ENCODE measurements at places on chromosomes 11 and 22.

DNA sequence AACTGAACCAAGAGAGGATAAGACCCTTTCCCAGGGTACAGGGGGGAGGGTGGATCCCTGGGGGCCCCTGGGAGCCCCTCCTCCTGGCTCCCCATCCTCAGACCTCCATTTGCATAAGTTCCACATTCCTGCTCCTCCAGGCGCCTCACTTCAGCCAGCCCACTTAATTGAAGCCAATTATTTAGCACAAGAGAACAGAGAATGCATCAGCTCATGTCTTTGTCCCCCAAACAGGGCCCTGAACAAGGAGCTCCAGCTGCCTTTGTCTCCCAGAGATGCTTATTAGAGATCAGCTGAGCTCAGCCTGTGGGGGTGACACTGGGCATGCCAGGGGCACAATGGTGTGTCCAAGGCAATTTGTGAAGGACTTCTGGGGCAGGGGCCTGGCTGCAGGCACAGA lies 89.9 kb upstream of the PRDM11 start:
- DNase-seq: no peak

DNA sequence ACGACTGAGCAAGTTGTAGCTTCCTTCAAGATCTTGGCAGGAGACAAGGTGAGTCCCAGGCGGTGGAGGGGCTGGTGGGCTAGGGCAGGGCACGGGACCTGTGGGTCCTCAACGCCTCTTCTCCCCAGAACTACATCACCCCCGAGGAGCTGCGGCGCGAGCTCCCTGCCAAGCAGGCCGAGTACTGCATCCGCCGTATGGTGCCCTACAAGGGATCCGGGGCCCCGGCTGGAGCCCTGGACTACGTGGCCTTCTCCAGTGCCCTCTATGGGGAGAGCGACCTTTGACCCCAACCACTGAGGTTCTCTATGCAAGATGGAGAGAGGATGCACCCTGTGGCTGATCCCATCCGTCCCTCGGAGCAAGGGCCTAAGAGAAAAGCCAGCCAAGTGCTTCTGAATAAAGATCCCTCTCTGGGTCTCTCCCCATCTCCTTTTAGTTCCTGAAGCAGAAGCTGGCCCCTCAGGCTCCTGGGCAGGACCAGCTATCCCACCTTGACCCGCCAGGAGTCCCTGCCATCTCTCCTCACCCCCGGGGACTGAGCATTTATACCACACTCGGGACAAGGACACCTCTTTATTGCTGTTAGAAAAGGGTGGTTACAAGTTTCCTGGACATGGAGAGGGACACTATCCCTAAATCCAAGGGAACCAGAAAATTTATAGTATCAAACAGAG lies 5.4 kb downstream of the CTSF start:
- DNase-seq: no peak

DNA sequence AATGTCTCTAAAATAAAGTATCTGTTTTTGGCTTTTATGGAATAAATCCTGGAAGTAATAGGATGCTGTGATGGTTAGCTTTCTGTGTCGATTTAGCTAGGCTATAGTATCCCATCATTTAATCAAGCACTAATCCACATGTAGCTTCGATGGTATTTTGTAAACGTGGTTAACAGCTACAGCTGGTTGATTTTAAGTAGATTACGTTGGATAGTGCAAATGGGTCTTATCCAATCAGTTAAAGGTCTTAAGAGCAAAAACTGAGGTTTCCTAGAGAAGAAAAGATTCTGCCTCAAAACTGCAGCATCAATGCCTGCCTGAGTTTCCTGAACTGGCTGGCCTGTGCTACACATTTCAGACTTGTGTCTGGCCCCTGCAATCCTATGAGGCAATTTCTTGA lies 314.2 kb upstream of the SORL1-AS1 start:
- DNase-seq: no peak

DNA sequence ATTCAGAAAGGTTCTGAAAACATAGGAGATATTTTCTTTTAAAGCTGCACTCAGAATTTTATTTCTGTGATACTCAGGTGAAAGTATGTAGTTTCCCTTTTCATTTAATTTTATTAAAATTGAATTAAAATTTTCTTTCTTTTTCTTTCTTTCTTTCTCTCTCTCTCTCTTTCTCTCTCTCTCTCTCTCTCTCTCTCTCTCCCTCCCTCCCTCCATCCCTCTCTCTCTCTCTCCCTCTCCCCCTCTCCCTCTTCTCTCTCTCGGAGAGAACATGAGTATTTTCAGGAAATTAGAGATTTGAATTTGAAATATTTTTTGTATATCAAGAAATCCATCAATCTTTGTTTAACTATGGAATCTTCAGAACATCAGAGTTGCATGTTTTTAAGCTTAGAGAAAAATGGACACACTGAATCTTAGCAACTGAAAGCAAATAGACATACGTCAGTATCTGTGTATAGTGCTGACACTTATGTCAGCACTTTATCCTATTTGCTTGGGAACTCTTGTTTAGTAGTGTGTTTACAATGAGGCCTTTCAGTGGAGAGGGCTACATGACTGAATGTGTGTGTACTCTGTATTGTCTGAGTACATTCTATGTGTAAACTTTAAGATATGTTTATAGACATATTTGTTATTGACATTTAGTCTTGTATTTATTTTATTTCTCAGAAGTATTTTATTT lies 44.5 kb downstream of the PDE3B start:
- no peak for DNase-seq

DNA sequence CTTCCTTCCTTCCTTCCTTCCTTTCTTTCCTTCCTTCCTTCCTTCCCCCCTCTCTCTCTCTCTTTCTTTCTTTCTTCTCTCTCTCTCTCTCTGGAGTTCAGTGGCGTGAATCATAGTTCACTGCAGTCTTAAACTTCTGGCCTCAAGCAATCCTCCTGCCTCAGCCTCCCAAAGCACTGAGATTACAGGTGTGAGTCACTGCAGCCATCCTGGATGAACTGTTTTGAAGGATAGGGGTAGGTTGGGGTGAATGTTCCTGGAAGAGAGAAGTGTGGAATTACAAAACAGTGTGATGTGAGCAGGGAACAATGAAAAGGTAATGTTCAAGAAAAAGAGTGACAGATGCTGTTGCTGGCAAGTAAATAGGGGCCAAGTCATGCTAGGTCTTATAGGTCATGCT lies 12.4 kb upstream of the PLET1 start:
- DNase-seq: no peak

DNA sequence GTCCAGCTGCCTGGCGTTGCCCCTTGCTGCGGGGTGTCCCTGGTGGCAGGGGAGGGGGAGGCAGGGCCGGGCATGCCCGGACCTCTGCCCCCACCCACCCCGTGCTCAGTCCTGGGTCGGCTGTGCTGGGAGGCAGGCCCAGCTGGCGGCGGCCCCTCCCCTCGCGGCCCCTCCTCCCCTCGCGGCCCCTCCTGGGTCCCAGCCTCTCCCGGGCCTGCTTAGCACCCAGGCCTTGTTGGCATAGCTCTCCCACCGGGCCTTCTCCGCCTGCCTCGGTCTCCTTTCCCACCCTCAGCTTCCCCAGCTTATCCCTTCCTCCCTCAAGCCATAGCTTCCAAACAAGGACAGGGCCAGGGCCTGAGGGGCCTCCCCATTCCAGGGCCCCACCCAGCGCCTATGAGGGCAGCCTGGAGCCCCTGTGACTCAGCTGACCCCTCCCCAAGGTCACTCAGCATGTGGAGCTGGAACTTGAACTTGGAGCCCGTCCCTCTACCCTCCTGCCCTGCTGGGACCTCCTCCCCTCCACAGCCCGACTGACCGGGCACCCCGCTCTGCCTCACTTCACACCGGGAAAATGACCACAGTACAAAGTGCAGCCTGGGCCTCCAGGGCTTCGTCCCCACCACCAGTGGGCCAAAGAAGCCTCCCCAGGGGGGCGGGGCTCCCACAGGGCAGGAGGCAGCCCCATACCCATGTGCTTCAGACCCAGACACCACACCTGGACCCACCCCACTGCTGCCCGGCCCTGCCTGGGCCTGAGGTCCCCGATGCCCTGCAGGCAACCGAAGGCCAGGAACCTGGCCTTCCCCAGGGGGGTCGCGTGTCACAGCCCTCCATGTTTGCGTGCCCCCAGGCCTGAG lies 1.2 kb downstream of the EPS8L2 start:
- no peak for DNase-seq

GRCh38 chr22:20868025-20868962 lies 9.5 kb downstream of the SNAP29 start:
- DNase-seq: no peak

DNA sequence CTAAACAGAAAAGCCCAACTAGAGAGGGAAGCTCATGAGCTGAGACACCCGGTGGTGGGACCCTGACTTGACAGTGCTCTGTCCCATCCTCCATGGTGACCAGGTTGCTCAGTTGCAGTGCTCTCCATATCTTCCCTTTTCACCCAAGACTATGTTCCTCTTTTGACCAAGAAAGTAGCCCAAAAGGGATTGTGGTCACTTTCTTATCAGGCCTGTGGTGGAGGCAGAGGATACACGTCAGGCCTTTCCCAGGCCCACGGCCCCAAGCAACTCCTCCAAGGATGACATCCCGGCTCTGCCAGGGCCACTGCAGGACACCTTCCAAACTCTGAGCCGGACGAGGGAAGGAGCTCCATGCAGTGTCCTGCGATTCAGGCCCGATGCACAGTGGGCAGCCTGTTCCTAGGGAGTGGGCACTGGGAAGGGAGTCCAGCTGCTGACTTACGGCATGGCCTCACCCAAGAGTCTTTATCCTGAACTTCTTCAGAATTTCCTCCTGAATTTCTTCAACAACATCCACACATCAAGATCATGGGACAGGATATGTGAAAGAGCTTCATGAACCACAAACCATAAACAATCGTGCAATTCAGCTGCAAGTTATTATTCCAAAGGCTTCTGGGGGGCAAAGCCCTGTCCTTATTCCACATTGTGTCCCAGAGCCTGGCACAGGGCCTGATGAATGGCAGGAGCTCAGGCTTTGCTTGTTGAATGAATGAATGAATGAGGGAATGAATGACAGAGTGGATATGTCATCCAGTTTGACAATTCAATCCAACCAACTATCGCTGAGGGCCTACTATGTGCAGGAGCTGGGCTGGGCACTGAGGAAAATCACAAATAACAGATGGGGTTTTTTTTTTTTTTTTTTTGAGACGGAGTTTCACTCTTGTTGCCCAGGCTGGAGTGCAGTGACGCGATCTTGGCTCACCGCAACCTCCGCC lies 36.0 kb upstream of the MYH9 start:
- DNase-seq: no peak

- no peak for DNase-seq
Measured at GRCh38 chr22:48692734-48693376, 1134.8 kb downstream of the BRD1 start.

- DNase-seq: no peak
Measured at GRCh38 chr11:73384531-73384871, 8.3 kb downstream of the RELT start.

DNA sequence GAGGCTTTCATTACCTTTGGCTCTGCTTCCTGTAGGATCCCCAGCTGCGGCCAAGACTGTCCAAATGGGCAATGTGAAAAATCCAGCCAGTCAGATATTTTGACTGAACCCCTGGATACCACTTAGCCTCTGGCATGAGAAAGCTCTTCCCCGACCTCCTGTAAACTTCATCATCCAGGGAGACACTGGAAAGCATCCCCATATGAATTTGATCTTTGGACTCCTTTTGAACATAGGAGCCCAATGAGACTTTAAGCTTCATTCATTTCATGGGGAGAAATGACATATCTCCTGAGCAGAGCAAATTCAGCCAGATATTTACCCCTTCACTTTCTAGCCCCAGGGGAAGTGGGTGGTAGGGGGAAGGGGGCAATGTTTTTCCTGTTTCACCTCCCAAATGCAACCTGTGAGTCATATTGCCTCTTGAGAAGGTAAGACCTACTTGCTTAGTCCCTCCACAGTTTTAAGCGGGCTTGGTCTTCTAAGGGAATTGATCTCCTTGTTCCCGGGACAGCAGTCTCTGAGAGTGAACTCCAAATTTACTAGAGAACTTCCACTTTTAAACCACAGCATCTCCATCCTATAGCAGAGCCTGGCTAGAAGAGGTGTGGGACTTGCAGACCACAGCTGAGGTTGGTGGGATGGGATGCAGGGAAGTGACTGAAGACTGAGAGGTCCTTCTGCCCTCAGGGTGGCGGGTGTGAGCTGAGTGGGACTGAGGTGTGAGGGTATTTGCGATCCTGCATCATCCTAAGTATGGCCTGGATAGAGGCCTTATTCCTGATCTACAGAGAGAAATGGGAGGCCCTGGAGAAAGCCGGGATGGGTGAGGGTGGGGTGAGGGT lies 20.3 kb upstream of the POU2AF1 start:
- DNase-seq: no peak

DNA sequence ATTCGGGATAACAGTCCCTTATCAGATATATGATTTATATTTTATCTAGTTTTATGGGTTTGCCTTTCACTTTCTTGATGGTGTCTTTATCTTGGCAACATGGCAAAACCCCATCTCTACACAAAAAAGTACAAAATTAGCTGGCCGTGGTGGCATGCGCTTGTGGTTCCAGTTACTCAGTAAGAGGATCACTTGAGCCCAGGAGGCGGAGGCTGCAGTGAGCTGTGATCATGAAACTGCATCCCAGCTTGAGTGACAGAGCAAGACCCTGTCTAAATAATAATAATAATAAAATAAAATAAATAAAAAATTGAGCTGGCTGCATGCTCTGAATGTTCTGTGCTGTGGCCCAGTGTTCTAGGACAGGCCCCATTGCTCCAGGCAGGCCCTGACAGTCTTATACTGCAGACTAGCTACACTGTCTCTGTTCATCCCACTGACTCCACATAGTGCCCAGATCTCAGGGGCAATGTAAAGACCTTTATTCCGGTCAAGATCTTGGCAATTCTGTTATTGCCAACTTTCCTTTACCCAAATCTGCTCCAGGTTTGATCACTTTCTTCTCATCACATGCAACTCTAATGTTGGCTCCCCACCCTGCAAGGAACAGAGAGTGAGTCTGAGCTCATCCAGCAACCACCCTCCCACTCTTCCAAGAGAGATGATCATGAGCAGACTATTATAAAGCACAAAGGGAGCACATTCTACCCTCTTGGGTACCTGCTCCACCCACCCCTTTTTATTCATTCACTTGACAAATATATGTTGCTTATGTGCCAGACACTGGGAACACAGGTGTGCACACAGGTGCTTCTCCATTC lies 8.8 kb downstream of the HSPA8 start:
- DNase-seq: no peak

GRCh38 chr22:20276468-20276867 lies 8.3 kb upstream of the RTN4R start:
- no peak for DNase-seq

GRCh38 chr11:109302591-109303334 lies 119.2 kb upstream of the C11orf87 start:
- DNase-seq: no peak

- DNase-seq: peak; percentile 38
Measured at GRCh38 chr22:40031766-40032470, 37.2 kb downstream of the FAM83F start.

- DNase-seq: no peak
Measured at GRCh38 chr11:20337526-20338154, 25.9 kb upstream of the HTATIP2 start.

Measured in left forelimb (tissue), 1 donor.